Mesenchymal stem cell (in vitro differentiated cells and primary cell): ENCODE measurements at places on chromosomes 13 and 19.

DNA sequence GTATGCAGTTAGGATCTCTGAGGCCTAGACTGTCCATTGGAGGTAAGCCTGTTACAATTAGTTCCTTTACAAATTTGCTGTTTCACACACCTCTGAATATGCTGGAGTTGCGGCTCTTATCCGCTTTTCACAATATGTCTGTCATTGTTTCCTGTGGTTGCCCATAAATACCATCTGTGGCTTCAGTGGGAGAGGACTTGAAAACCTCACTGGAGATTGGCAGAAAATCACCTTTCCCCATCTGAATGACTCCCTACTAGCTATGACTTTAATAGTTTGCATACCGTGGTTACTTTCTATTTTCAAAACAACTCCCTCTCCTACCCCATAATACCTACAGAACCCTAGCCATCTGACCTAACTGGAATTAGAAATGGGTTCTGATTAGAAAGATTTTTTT, 454.3 kb downstream of the PCDH17 start:
- no peak overlapping the region for H3K27ac ChIP-seq
- no peaks in the 10 kb centered on the region for H3K4me1 ChIP-seq
- H3K36me3 ChIP-seq, result no peaks in the 10 kb centered on the region
- DNase-seq, result no peak
- H3K4me3 ChIP-seq, result no peak overlapping the region
- no peaks in the 10 kb centered on the region for H3K27me3 ChIP-seq

DNA sequence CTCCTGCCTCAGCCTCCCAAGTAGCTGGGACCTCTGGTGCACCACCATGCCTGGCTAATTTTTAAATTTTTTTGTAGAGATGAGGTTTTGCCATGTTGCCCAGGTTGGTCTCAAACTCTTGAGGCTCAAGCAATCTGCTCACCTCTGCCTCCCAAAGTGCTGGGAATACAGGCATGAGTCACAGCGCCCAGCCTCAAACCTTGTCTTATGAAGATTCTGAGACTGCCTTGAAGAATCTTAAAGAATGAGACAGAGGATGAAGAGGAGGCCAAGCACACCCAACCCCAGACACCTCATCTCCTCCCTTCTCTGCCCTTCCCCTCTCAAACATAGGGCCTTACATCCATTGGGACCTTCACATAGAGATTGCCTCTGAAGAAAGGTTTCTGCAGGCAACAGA, 179.7 kb downstream of the ABCC4 start:
- no peaks in the 10 kb centered on the region for H3K27me3 ChIP-seq
- no peak for DNase-seq
- no peak overlapping the region for H3K27ac ChIP-seq
- no peak overlapping the region for H3K4me3 ChIP-seq
- H3K4me1 ChIP-seq, result peaks cover 2% of the 10 kb centered on the region

DNA sequence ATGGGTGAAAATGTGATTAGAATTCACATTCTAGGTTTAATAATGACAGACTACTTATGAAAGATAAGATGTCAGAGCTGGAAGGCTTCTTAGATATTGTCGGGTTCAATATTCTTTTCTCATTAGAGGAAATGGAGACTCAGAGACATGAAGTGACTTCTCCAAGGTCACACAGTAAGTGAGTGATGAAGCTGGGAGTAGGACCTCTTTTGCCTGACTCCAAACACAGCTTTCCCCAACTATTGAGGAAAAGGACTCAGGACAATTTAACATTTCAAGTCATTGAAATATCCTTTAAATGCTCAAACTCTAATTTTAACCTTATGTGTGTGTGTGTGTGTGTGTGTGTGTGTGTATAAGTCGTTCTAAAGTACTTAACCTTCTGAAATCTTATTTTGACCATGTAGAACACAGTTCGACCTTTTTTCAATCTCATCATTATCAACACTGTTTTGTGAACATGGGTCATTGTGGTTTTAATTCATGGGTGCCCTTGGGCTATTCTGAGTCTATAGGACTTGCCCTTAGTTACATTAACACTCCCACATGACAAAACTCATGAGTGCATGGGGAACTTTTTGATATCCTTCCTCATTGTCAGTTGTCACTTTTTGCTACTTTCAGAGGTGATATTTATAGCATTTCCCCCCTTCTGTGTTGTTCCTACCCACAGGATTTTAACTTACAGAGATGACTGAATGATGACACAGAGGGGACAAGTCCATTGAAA, 53.0 kb downstream of the LRCH1 start:
- H3K4me3 ChIP-seq, result no peak overlapping the region
- no peak for DNase-seq
- peaks cover 22% of the 10 kb centered on the region for H3K4me1 ChIP-seq

GRCh38 chr13:65892859-65893258, 1337.3 kb downstream of the PCDH9 start:
- H3K4me3 ChIP-seq, result no peak overlapping the region
- H3K4me1 ChIP-seq, result no peaks in the 10 kb centered on the region
- no peaks in the 10 kb centered on the region for H3K27me3 ChIP-seq
- no peak overlapping the region for H3K27ac ChIP-seq
- H3K36me3 ChIP-seq, result no peaks in the 10 kb centered on the region
- DNase-seq, result no peak

GRCh38 chr19:2438178-2438577, 10.8 kb upstream of the TIMM13 start:
- H3K4me1 ChIP-seq, result no peaks in the 10 kb centered on the region
- H3K27me3 ChIP-seq, result no peaks in the 10 kb centered on the region
- H3K27ac ChIP-seq, result no peak overlapping the region
- H3K4me3 ChIP-seq, result no peak overlapping the region
- no peak for DNase-seq

DNA sequence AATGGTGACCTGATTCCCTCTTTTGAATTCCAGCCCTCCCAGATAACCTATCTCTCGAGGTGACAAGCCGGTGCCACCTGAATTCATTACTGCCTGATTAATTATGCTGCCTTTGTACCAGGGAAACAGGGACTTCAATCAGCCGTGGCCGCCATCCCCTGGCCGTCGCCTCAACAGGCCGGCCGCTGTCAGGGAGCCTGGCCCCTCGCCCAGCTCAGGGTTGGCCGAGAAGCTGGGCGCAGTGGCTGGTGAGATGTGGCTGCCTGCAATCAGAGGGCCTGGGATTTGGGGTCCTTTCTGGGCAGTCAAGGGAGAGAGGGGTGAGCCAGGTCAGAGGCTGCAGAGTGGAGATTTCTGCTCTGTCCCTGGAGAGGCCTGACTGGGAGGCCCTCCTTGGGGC, 91.2 kb downstream of the KCTD15 start:
- H3K27me3 ChIP-seq, result no peaks in the 10 kb centered on the region
- H3K4me3 ChIP-seq, result no peak overlapping the region
- peaks cover 6% of the 10 kb centered on the region for H3K4me1 ChIP-seq
- no peaks in the 10 kb centered on the region for H3K36me3 ChIP-seq
- no peak overlapping the region for H3K27ac ChIP-seq
- no peak for DNase-seq

DNA sequence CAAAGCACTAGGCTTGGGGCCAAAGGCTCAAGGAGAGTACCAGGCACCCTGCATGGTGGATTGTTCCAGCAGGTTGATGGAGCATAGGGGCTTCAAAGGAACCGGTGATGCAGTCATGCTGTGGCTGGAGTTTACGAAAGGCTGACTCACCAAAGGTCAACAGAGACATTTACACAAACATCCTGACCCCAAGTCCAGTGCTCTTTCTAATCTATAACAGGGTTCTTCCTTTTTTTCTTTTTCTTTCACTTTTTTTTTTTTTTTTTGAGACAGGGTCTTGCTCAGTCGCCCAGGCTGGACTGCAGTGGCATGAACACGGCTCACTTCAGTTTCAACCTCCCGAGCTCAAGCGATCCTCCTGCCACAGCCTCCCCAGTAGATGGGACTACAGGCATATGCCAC, 35.6 kb upstream of the TPTE2 start:
- no peaks in the 10 kb centered on the region for H3K27me3 ChIP-seq
- H3K4me3 ChIP-seq, result no peak overlapping the region
- no peaks in the 10 kb centered on the region for H3K36me3 ChIP-seq
- DNase-seq, result peak; percentile 60
- no peak overlapping the region for H3K27ac ChIP-seq

- no peak overlapping the region for H3K27ac ChIP-seq
- no peak overlapping the region for H3K4me3 ChIP-seq
- H3K27me3 ChIP-seq, result peaks cover 32% of the 10 kb centered on the region
- no peaks in the 10 kb centered on the region for H3K4me1 ChIP-seq
- H3K36me3 ChIP-seq, result no peaks in the 10 kb centered on the region
- no peak for DNase-seq
Measured at GRCh38 chr13:31110617-31111016, 51.1 kb downstream of the HSPH1 start.

DNA sequence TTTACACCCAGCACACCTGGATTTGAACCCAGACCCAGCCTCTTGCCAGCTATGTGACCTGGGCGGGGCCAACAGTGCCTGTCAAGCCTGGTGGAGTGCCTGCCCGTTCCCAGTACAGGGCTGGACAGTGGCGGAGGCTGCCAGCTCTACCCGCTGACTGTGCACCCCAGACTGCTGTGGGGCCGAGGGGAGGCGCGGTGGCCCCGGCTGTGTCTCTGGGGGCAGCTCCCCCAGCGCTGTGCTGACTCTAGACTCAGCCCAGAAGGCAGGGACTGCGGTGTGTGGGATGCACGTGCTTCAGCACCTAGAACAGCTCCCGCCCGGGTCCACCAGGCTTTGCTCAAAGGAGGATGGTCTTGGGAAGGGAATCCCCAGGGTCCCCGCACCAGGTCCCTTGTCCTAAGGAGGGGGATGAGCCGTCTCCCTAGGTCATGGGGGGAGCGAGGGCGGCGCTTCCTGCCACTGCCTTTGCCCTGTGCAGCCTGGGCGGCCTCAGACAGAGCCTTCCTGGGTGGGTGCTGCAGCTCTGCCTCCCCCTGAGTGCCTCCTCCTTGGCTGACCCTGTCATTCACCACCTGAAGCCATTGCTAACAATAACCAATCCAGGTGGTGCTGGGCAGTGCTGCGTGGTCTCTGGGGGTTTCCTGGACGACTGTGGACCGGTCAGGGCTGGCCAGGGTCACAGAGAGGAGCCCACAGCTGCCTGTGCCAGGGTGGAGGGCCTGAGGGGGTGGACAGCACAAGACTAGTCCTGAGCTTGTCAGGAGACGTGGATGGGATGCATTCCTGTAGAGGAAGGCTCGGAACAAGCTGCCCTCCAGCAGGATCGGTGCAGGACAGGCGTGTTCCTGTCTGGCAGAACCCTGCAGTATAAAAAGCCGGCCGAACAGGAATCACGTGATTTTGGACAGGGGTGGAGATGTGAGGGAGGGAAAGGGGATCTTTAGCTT, 18.6 kb downstream of the TMEM255B start:
- no peak overlapping the region for H3K4me3 ChIP-seq
- H3K27ac ChIP-seq, result no peak overlapping the region
- peaks cover 21% of the 10 kb centered on the region for H3K27me3 ChIP-seq
- DNase-seq, result peak; percentile 38
- peaks cover 9% of the 10 kb centered on the region for H3K4me1 ChIP-seq

DNA sequence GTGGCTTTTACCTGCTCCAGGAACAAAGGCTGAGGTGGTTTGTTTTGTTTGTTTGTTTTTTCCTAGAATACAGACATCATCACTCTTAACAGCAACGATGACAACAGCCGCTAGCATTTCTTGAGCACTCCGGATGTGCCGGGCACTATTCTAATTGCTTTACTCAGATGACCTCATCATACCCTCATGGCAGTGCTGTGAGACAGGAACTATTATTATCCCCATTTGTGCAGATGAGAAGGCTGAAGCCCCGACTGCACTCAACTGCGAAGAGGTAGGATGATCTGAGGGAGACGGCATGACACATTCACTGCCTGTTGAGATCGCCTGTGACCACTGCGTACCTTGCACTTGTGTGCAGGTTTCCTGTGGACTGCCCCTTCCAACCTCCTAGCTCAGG, 66.5 kb downstream of the CCDC70 start:
- no peak for DNase-seq
- peaks cover 13% of the 10 kb centered on the region for H3K27me3 ChIP-seq
- H3K27ac ChIP-seq, result no peak overlapping the region
- H3K4me3 ChIP-seq, result no peak overlapping the region
- H3K4me1 ChIP-seq, result no peaks in the 10 kb centered on the region

GRCh38 chr19:29812080-29812880, 489 bp downstream of the CCNE1 start:
- no peak overlapping the region for H3K27ac ChIP-seq
- peaks cover 7% of the 10 kb centered on the region for H3K36me3 ChIP-seq
- DNase-seq, result no peak
- peak overlapping the region; percentile 83 for H3K4me3 ChIP-seq
- peaks cover 7% of the 10 kb centered on the region for H3K4me1 ChIP-seq

DNA sequence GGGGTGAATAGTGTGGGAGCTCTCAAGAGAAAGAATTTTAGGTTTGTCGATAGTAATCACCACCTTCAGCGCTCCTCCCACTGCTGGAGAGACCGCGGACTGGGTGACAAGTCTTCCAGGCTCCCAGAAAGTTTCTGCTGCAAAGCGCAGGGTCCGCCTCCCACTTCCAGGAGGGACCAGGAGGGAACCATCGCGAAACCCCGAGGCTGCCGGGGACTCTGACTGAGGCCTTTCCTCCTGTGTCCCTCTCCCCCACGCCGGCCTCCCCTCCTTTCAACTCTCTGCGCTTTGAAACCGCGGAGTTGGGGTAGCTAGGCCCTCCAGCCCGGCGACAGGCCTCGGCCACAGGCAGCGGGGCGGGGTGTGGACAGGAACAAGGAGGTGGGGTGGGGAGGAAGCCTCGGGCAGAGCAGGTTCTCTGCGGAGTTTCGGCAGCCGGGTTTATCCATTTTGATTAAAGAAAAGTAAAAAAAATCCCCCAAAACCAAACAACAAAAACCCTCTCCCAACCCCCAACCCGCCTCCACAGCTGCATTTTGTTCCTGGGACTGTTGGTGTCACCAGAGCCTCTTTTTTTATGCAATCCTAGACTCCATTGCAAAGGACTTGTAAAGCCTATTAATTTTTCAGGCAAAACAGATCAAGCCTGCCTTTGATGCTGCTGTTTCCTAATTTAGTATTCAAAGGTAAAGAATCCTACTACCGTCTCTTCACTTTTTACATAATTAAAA, 157.2 kb downstream of the TM9SF2 start:
- peaks cover 16% of the 10 kb centered on the region for H3K4me1 ChIP-seq
- H3K36me3 ChIP-seq, result no peaks in the 10 kb centered on the region
- H3K4me3 ChIP-seq, result peak overlapping the region; percentile 76
- peaks cover 3% of the 10 kb centered on the region for H3K27me3 ChIP-seq
- DNase-seq, result peak; percentile 58
- peak overlapping the region; percentile 97 for H3K27ac ChIP-seq

- DNase-seq, result no peak
- no peaks in the 10 kb centered on the region for H3K36me3 ChIP-seq
- peaks cover 2% of the 10 kb centered on the region for H3K4me1 ChIP-seq
- H3K27me3 ChIP-seq, result no peaks in the 10 kb centered on the region
- H3K27ac ChIP-seq, result no peak overlapping the region
- H3K4me3 ChIP-seq, result no peak overlapping the region
Measured at GRCh38 chr13:32905063-32905863, 111.0 kb upstream of the KL start.

- DNase-seq, result no peak
- peaks cover 4% of the 10 kb centered on the region for H3K4me1 ChIP-seq
- no peak overlapping the region for H3K27ac ChIP-seq
- H3K36me3 ChIP-seq, result no peaks in the 10 kb centered on the region
- peaks cover 3% of the 10 kb centered on the region for H3K27me3 ChIP-seq
- H3K4me3 ChIP-seq, result no peak overlapping the region
Measured at GRCh38 chr19:28652765-28653164, 560.2 kb downstream of the UQCRFS1 start.

- H3K36me3 ChIP-seq, result peaks cover 24% of the 10 kb centered on the region
- H3K27ac ChIP-seq, result no peak overlapping the region
- H3K27me3 ChIP-seq, result no peaks in the 10 kb centered on the region
- H3K4me3 ChIP-seq, result no peak overlapping the region
Measured at GRCh38 chr19:48807590-48808308, 3.1 kb downstream of the BCAT2 start.
